ENCODE measurements at places on chromosomes 6 and 20.

DNA sequence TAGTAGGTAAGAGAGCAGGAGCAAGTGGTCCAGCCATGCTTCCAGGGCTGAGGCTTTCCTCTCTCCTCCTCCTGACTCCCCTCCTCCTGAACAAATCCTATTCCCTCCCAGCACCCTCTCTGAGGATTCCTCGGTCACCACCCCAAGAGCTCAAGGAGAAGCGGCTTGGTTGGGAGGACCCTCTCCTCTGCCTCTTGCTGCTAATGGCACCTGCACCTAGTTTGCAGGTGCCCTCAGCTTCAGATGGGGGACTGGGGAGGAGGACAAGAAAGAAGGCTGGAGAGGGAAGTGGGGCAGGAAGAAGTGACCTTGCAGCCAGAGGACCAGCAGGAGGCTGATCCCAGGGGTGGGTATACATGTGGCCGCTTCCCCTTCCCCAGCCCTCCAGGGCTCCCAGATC lies 17.5 kb downstream of the NCR2 start:
- no peak for DNase-seq

DNA sequence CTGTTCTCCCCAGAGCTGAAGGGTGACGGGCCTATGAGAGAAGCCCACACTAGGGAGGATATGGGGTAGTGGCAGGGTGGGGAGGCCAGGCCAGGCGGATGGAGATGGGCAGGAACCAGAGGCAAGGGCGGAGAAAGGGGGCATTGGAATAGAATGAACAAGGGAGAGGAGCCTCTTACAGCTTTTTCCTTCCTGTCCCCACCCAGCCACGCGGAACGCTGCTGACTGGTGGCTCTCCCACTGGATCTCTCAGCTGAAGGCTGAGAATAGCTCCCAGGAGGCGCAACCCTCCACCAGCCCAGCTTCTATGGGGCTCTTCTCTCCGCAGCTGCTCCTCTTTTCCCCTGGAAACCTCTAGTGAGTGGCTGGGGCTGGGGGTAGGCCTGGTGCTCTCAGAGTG lies 10.8 kb downstream of the DLK2 start:
- no peak for DNase-seq

- no peak for DNase-seq
Observed at GRCh38 chr6:81938014-81938856, 185.8 kb upstream of the TENT5A start.

GRCh38 chr20:10478930-10479329 lies 43.8 kb downstream of the SLX4IP start:
- no peak for DNase-seq

GRCh38 chr6:139608466-139609261 lies 234.2 kb upstream of the CITED2 start:
- DNase-seq, result no peak

GRCh38 chr20:20567712-20568111 lies 144.7 kb downstream of the RALGAPA2 start:
- DNase-seq, result no peak

DNA sequence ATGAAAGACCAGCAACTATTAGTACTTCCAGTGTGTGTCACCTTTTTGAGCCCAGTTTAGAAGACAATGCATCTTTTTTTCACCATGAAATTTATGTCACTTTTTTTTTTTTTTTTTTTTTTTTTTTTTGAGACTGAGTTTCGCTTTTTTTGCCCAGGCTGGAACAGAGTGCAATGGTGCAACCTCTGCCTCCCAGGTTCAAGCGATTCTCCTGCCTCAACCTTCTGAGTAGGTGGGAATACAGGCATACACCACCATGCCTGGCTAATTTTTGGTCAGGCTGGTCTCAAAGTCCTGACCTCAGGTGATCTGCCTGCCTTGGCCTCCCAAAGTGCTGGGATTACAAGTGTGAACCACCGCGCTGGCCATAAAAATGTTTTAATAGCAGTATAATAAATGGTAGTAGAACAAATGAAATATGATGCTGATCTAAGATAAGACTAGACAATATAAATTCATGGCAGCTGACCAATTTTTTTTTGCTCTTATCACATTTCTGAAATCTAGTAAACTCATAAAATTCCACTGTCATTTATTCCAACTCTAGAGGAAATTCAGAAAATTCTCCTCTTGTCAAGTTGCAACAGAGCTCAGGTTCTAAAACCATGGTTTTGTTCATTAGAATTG lies 21.3 kb downstream of the NHSL1 start:
- no peak for DNase-seq

- DNase-seq, result no peak
Observed at GRCh38 chr20:47031821-47032220, 137.2 kb downstream of the EYA2 start.

DNA sequence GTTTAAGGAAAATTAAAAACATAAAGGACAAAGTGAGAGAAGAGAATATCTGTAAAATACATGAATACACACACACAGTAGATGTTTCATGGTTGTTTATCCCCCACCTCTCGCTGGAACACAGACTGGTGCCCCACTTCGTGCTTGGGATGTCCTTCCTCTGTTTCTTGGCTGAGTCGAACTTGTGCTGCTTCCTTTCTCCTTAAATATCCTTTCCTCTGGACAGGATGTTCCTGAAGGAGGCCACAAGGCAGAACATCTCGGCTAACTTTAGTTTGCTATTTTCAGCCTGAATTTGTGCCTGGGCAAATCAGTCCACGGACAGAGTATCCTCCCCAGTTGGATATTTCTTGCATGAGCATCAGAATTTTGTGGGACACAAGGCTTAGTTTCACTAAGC lies 54.7 kb upstream of the ZMYND8 start:
- DNase-seq, result no peak

GRCh38 chr6:42280966-42281533 lies 63.4 kb upstream of the MRPS10 start:
- no peak for DNase-seq

DNA sequence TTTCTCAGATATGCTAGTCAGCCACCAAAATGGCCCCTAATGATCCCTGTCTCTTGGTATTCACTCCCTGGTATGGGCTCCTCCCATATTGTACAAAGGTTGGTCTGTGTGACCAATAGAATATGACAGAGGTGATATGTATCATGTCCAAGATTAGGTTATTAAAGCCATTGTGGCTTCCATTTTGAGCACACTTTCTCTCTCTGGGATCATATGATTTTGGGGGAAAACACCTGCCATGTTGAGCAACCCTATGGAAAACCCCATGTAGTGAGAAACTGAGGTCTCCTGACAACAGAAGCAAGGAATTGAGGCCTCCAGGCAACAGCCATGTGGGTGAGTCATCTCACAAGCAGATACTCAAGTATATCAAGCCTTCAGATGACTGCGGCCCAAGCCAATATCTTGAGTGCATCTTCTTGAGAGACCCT lies 7.1 kb upstream of the ZNF318 start:
- DNase-seq, result no peak

DNA sequence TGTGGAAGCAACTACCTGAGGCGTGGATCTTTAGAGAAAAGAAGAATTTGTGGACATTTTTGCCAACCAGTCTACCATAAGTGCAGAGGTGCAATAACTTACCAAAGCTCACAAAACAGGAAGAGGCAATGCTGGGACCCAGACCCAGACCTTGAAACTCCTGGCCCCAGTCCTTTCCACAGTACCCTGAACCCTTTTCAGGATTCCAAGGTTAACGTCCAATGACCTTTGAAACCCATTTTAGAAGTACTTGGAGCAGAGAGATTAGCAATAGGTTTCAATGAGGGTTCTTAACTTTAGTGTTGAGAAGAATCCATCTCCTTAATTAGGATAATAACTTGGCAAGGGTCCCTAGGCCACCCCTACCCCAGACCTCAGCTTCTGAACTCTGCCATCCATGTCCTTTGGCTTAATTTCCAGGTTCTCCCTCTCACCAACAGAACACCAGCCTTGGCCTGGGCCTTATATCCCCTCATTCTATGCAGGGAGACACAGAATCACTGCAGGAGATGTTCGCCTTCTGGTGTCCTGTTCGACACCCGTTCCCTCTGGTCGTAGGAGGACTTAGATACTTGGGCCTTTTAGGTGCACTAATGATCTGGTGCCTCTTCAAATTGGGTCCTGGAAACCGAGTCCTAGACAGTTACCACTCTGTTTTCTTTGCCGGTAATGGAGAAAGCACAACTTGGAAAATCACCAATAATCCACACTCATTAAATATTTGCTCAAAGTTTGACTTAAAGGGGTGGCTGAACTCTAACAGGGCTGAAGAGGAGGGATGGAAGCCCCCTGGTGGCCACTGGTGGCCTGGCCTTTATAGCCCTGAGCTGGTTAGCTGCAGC lies 40.6 kb downstream of the ISM1 start:
- peak; percentile 50 for DNase-seq

DNA sequence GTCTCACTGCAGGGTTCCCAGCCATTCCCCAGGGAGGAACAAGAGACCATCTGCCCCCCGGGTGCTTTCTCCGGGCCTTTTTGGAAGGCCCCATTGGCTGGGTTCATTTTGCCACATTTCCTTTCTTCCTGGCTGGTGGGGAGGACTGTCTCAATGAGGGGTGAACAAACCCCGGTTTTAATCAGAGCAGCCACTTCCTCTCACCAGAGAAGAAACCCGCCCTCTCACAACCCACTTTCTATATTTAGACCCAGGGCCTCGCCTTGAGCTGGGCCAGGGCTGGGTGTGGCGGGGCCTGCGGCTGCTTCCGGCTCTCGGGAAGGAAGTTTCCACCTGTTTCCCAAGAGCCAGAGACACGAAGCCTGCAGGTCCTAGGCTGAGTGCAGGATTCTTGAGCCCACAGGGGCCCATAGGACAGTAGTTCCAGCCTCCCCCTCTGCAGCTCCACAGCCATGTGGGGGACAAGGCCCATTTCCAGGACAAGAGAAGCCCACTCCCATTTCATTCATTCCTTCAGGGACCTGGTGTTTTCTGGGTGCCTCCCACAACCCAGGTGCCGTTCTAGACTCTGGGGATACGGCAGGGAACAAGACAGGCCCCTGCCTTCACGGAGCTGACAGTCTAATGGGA lies 41.8 kb downstream of the RBM38 start:
- DNase-seq, result peak; percentile 37

- DNase-seq, result no peak
Observed at GRCh38 chr6:151544453-151544852, 50.6 kb downstream of the CCDC170 start.

DNA sequence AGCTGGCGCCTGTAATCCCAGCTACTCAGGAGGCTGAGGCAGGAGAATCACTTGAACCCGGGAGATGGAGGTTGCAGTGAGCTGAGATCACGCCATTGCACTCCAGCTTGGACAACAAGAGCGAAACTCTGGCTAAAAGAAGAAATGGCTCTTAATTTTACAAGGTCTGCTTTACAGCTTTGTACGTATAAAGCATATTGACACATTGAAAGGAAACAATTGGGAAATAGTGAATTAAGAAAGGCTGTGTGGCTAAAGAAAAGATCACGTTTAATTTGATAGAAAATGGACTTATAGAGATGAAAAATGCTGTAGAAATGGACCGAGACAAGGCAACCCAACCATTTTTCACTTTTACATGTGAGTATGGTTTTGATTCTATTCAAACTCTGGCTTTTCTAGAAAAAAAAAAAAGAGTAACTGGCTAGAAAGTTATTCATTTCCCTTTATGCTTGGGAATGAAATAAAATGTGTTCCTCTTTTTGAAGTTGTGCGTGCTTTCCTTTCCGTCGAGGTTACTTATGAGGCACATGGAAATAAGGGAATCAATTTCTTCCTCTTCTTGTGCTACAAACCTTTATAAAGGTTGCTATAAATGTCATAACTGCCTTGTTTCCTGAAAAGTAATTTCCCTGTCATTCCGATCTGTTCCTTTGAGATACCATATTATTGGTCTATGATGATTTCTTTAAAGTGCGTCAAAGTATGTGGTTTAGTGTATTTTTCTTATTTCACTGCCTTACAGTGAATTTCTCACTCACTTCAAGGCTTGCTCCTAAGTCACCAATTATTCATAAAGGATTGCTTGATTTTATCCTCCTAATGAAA lies 29.4 kb downstream of the PFDN4 start:
- DNase-seq, result no peak

GRCh38 chr6:165987483-165988301 lies 180.0 kb downstream of the TBXT start:
- DNase-seq, result no peak

DNA sequence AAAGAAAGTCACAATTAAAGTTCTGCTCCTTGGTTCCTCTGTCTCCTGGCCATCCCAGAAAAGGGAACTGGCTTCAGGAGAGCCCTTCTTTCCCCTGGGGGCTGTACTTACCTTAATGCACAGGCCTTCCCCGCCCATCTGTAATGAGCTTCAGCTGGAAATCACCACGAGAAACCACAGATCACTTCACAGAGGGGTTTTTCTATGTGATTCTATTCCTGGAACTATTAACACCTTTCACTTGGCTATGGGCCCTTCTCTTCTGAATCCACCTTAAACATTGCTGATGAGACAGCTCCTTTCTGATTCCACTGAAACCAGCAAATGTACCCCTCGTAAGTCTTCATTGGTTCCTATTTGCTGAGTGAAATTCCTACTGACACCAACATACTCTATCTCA lies 80.7 kb downstream of the FOXF2 start:
- DNase-seq, result no peak

GRCh38 chr6:126376682-126377081 lies 36.8 kb downstream of the CENPW start:
- no peak for DNase-seq

DNA sequence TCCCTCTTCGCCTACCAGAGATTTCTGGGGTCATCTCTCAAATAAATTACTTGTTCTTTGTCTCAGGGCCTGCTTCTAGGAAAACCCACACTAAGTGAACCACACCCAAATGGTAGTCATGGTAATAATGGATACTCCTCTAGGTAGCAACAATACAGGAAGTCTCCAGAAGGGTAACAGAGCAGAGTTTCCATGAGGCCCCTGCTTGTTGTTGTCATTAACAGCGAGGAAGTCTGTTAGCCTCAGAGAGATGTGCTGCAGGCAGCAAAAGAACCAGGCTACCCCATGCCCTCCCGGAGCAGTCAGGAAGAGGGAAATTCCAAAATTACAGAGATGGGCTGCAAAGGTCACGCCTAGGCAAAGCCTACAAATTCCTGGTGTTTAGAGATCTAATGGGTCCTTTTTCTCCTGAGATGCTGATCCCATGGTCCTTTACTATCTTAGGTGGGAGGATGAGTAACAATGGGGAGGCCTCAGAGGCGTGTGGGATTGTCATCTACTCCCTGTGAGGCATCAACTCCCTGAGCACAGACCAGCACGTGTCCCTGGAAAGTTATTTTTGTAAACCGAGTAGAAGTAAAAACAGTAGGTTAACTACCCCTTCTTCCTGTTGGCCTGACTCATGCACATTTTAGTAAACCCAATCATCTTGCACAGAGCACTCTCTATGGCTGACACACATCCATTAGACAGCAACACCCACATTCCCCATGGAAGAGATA lies 10.1 kb downstream of the ISM1 start:
- peak; percentile 10 for DNase-seq

DNA sequence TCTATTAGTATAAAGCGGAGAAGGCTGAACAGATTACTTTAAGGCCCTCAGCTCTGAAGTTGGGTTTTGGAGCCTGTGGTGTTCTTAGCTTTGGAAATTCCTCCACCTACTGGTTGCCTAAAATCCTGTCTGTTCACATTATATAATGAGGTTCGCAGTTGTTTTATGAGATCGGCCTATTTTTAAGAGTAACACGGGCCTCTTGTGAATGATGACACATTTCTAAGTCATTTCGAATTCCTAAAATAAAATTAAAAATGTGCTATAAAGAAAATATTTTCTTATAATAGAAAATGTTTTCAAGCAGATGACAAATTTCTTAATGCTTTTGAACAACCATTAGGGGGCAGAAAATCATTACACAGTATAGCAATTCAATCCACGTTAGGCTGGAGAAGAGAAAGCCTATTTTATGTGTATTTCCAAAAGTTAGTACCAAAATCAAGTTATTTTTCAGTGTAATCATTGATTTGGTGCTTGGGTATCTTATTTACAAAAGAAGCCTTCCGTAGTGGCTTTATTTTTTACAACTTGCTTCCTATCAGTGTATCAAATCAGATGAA lies 15.8 kb upstream of the FAM8A1 start:
- no peak for DNase-seq

GRCh38 chr20:18005170-18005989 lies 36.6 kb downstream of the MGME1 start:
- DNase-seq, result no peak
